ENCODE measurements at places on chromosomes 5 and 9.

DNA sequence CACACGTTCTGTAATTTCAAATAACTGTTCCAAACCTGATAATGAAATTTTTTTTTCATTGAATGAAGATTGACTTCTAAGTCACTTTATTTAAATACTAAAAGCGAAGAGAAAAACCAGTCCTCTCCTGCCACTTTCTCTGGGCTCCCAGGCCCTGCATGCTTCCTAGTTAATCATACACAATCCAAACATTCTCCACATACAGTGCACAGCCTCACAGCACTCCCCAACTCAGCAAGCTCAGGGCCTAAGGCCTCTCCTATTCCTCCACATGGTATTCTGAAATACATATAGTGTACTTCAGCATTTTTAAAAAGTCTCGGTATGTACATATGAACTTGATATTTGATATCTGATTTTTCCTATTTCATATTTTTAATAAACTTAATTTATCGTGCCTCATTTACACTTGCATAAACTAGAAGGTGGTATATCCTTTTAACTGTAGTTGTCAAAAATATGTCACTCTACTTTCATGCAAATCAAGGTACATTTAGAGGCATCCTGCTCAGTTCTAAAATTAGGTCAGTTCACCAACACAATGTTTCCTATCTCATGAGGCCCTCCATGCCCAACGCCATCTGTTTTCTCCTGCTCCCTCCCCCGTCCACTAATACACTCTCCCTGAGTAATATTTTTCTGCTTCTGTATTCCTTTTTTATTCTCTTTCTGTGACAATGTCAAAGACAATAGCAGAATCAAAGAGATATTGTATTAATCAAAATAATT lies 206.7 kb downstream of the ARRDC3 start:
- no peak for DNase-seq

DNA sequence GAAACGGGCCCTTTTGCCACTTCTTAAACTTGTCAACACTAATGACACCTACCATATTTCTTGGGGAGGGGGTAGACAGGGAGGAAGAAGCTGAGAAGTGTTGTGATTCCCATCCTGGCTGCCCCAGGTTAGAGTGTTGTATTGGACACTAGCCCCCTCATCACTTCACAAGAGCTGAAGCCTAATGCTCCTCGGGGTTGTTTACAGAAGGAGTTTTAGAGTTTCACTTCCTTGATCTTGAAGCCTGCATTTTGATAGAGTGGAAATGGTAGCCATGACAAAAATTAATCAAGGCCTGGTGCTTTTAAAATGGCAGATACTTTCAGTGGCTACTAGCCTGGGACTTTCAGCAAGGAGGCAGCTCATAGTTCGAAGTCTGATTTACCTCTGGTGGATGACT lies 11.0 kb upstream of the FAM120AOS start:
- no peak for DNase-seq

DNA sequence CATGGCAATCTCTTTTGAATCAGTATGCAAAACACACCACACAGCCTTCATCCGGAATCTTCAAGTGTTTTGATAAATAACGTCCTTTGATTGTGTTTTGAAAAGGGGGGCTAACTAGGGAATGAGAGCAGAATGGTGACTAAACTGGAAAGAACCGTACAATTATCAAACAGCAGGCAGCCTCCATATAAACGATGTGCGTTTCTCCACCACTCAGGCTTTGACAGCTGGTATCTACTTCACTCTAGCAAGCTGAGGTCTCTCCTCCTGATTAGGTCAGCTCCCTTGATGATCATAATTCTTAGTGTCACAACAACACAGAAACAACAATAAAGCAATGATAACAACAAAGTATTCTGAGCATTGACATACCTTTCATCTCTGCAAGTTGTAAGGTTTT lies 465.9 kb downstream of the TUSC1 start:
- DNase-seq, result no peak

DNA sequence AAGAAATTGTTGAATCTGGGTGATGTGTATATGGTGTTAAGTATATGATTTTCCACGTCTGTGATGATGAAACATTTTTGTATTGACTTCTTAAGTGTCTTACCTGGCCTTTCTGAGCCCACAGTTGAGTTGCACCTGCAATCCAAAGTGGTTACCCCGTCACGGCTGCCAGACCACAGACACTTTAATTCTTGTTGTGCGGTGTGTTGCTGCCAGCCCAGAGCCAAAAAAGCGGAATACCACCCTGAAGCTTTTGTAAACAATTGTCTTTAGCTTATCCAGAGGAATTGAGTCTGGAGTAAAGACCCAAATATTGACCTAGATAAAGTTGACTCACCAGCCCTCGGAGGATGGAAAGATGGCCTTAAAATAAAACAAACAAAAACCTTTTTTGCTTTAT lies 35.1 kb downstream of the MTAP start:
- DNase-seq, result no peak

DNA sequence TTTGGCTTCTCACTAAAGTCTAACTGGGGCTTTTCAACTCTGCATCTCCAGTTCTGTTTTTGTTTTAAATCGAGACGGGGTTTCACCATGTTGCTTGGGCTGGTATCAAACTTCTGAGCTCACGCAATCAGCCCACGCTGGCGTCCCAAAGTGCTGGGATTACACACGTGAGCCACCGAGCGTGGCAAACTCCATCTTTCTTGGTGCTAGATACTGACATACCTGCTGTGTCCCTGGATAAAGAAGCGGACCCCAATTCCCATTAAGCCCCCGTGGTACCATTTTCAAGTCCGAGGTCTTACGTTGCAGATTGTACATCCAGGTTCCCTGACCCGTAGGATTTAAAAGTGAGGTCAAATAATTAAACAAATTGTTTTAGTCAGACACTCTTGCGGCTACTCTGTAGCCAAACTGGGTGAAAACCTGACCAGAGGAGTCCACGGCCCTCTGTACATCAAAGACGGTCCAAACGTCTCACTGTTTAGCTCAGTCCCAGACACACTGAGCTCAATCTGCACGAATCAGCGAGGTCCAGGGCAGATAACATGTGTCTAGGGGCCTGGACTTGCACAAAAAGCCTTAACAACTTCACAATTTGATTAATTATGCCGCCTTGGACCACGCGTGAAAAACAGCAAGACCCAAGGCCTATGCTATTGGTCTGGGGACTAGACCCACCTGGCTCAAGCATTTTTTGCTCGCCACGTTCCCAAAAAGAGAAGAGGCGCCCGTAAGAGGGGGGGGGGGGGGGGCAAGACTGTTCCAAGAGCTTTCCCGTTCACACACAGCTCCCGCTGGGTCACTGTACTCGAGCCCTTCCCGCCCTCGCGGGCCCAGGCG lies 727 bp upstream of the DNAJA1 start:
- DNase-seq, result no peak

- no peak for DNase-seq
These were observed 146.2 kb upstream of the RASA1 start for GRCh38 chr5:87121304-87122150.

DNA sequence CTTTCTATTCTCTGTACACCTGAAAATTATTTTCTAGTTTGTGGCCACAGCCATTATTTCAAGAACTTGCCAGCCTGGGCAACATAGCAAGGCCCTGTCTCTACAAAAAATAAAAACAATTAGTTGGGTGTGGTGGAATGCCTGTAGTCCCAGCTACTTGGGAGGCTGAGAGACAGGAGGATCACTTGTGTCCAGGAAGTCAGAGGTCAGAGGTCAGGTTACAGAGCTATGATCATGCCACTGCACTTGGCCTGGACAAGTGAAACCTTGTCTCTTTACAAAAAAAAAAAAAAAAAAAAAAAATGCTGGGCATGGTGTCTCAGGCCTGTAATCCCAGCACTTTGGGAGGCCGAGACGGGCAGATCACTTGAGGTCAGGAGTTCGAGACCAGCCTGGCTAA lies 58.3 kb downstream of the HMGCR start:
- no peak for DNase-seq

GRCh38 chr5:142748568-142749249 lies 21.5 kb upstream of the ARHGAP26 start:
- peak; percentile 44 for DNase-seq

- peak; percentile 4 for DNase-seq
These were observed 34.3 kb upstream of the RPS23 start for GRCh38 chr5:82312373-82312856.

DNA sequence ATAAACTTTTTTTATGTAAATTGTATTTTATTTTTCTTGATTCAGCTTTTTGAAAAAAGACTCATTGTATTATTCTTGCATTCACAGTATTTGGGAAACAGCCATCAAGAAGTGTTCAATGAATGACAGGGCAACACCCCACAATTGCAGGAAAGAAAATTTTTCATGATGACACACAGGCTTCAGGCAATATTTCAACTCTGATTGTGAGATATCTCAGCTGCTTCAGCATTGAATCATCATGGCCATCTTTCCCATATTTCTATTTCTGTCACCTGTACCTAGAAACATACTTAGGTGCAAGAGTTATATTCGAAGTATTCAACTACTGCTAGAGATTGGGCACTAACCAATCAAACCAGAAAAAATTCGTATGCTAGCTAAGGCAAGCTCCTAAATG lies 446.0 kb downstream of the ISL1 start:
- DNase-seq, result no peak

GRCh38 chr5:11378461-11378860 lies 525.8 kb downstream of the CTNND2 start:
- DNase-seq, result no peak

- no peak for DNase-seq
These were observed 619.6 kb upstream of the ADAMTS16 start for GRCh38 chr5:4520559-4520958.

DNA sequence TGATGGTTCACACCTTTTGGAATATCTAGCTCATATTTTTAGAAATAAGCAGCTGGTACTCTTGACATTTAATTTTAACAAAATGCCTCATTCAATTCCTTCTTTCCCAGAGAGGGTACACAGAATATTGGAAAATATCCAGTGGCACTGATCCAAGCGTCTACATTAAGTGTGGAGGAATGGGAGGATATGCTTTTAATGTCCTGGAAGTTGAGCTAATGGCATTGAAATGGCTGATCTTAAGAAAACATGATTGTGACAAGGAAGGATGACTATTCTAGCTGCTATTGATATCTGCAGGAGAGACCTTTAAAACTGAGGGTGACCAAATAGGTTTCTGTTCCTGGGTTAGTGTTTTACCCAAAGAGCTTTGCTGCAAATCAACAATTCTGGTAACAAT lies 30.0 kb downstream of the ZNF366 start:
- DNase-seq, result no peak

Data from stimulated activated CD4-positive, alpha-beta T cell treated with anti-CD3 and anti-CD28 coated beads, Interleukin-1b, Interleukin-23, amount 100 ng/mL, for 4 hours (primary cell).